Stimulated activated CD8-positive, alpha-beta memory T cell treated with anti-CD3 and anti-CD28 coated beads, Interleukin-2, amount 100 ng/mL, for 48 hours (primary cell): ENCODE measurements at places on chromosomes 4 and X.

GRCh38 chr4:41205130-41205529 is 9.2 kb downstream of the APBB2 start:
- no peak for DNase-seq

DNA sequence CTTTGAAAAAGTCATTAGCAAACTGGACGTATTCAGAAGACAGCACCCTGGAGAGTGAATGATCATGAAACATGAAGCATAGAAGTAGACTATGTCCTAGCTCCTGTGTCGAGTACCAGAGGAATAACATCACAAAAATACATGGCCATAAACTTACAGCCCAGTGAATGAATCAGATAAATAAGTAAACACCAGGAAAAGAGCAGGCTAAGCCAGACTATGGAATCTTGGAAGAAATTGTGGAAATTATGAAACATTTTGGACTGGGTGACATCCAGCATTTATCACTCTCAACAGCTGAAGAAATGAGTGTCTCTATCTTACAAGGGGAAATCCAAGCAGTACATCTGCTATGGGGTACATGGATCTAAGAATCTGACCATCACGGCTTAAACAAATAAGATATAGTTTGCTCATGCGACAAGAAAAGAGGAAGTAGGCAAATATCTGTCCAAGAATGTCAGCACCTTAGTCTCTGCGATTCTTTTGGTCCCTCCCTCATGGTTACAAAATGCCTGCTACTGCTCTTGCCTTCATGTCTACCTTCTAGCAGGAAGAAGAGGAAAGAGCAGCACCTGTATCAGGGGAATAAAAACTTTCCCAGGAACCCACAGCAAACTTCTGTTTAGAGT is 481.5 kb downstream of the BCOR start:
- DNase-seq = no peak

GRCh38 chr4:112038861-112039260 is 106.4 kb upstream of the FAM241A start:
- DNase-seq = no peak

- DNase-seq = no peak
Observed at GRCh38 chr4:89284020-89284424, 23.6 kb downstream of the GPRIN3 start.

GRCh38 chr4:138978600-138978999 is 37.0 kb upstream of the NOCT start:
- DNase-seq = no peak

GRCh38 chr4:37594099-37594498 is 92.1 kb downstream of the RELL1 start:
- DNase-seq = no peak

- no peak for DNase-seq
Observed at GRCh38 chr4:113880240-113881028, 99.0 kb downstream of the ARSJ start.

DNA sequence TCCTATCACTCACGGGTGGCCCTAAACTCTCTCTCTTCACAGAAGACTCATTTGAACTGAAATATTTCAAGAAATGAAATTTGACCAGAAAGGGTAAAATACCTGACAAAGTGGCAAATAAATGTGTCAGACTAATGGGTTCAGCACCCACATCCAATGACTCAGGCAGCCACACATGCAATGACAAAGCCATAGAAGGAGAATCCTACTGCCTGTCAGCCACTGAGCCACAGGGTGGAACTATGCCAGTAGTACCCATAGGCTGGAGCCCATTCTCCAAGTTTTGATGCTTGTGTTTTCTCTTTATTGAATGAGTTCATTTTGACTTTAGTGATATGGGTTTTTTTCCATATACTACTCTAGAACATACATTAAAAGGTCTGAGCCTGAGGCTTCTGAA is 179.0 kb downstream of the BEND2 start:
- no peak for DNase-seq

GRCh38 chr4:138821331-138821730 is 194.2 kb upstream of the NOCT start:
- DNase-seq = no peak

- DNase-seq = no peak
Observed at GRCh38 chr4:105112274-105112673, 34.4 kb upstream of the TET2 start.
